ENCODE measurements at places on chromosomes 1 and 21. TPM values are rescaled to one million over a fixed set of nuclear protein-coding genes. Genes with fewer than 3 reads are reported as not detected.

The PBX1 gene
- total RNA-seq: 56.0 TPM

GRCh38 chr1:184574588-184574987 lies 180.1 kb downstream of the EDEM3 start:
- DNase-seq: no peak

GRCh38 chr1:183282101-183282855 lies 96.2 kb downstream of the LAMC2 start:
- no peak for DNase-seq

The ACTL8 gene
- not detected for total RNA-seq

DNA sequence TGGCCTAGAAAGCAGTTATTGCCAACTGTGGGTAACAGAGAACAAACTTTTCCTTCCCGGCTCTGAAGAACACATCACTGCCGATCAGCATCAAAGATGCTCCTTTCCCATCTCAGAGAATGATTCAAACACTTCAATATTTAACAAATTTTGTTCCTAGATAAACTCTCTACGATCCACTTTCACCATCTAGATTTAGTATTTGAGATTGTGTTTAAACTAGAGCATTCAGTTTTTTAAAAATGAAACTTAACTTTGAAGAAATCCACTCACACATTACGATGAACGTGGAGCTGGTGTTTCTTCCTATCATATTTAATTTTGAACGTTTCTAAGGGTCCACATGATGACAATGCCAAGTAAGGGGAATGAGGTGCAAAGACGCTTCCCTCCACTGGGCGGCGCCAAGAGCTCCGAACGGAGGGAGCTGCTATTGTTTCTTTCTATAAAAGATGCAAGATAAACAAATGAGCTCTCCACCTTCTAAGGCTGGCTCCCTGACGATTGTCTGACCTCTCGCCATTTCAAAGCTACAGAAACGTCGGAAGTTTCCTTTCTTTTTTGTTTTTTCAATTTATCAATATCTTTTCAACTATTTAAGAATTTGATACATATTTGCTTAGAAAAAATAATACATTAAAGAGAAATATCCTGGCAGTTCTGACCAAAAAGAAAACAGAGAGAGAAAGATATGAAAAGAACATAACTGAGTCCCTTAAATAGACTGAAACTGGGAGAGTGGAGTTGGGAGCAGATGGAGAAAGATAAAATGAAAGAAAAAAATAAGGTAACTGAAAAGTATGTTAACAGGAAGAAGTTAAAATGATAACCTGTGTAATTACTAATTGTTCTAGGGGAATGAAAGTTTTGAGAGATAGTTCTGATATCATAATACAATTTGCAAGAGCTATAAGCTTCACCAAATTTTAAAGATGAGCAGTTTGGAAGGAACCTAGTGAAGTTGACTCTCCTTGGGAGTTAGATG lies 4.4 kb upstream of the BARHL2 start:
- no peak for DNase-seq

DNA sequence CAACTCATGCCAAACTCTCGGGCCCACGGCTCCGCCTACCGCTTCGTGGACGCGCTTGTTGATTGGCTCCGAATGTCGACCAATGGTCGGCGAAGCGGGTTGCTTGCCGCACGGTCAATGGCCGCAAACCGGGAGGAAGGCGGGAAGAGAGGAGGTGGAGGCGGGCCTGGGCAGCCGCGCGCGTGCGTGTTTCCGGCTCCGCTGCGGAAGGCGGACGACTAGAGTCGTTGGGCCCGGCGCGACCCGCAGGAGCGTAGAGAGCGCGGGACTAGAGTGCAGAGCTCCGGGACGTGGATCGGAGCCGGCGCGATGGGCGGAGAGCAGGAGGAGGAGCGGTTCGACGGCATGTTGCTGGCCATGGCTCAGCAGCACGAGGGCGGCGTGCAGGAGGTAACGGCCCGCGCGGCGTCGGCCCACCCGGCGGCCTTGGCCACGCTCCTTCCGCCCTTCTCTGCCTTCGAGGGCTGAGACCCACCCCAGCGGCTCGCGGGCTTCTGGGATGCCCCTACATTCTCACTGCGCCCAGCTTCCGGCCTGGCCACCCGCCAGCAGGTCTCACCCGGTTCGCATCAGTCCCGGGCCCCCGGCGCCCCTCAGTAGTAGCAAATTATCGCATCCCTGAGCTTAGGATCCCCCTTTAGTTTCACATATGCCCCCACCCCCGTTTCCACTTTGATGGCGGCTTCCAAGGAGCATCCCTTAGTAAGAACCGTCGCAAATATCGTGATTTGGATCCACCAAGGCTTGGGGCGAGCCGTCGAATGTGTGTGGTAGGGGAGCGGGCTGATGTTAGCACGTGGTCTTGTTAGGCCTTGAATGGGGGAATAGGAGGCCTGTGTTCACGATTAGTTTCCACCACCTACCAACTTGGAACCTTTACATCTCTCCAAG lies at the start of gene NUDC:
Gene NUDC, plus strand, starts transcription at position 204 of the 891 bp plus-strand sequence. Its CDS starts 106 bp downstream, at position 310.
- DNase-seq: peak; percentile 82

DNA sequence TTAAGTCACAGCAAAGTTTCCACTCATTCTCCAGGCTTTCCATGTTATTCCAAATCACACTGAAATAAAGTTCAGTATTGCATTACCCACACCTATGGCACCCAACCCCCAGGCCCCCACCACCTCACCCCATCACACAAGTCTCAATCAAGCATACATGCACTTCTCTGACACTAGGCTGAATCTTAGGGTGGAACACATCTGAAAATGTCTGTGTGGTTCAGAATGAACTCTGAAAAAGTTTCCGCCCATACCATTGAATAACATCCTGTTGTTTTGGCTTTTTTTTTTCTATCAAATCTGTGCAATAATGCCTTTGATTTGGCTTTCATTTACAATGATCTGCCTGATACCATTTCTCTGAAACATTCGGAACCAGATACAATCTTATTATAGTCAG lies 25.8 kb upstream of the LRRC8C start:
- DNase-seq: no peak

DNA sequence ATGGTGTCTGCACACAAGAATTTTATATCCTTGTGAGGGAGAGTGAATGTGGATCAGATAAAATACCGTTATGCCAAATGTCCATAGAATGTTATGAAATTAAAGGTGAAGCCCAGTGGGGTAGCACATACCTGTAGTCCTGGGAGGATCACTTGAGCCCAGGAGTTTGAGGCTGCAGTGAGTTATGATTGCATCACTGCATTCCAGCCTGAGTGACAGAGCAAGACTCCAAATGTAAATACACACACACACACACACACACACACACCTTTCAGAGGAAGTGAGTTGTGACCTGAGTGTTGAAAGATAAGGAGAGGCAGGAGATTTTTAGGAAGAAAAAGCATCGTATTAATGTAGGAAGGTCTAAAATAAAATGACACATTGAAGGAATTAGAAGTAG lies 28.1 kb upstream of the ZYG11A start:
- DNase-seq: no peak

The EXO1 gene
- not detected for total RNA-seq
